Motor neuron (in vitro differentiated cells): ENCODE measurements at places on chromosomes 3 and 15.

- ATAC-seq: no peak
These were observed 39.3 kb downstream of the C2CD4B start for GRCh38 chr15:62125773-62126172.

GRCh38 chr3:140553591-140553990, 124.3 kb upstream of the TRIM42 start:
- ATAC-seq: no peak

DNA sequence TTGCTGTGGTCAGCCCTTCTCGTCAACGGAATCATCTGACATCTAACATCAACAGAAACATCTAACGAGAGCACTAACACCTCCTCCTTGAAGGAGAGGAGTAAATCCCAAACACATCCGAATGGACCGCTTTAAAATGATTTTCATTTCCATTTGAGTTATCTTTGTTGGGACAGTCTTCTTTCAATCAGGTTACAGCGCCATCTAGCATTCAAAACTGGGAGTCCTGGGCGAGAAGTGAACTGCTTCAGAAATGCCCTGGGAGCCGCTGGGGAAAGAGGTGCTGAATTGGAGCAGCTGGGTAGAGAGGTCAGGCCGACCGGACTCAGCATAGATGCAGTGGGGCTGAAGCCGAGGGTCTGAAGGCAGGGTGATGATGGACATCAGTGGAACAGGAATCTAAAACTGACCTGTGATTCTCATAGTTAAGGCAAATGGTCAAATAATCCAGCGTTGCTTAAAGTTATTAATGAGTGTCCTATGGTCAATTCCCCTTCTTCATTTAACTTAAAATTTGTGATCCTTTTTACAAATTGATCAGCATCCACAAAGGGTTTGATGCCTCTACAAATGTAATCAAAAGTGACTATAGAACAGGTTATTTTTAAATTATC, 170.0 kb upstream of the NDN start:
- ATAC-seq: peak; percentile 45

- no peak for ATAC-seq
These were observed 8.3 kb downstream of the SHC4 start for GRCh38 chr15:48955370-48955769.

- ATAC-seq: peak; percentile 43
These were observed 6.5 kb upstream of the TM4SF18 start for GRCh38 chr3:149339931-149340309.

DNA sequence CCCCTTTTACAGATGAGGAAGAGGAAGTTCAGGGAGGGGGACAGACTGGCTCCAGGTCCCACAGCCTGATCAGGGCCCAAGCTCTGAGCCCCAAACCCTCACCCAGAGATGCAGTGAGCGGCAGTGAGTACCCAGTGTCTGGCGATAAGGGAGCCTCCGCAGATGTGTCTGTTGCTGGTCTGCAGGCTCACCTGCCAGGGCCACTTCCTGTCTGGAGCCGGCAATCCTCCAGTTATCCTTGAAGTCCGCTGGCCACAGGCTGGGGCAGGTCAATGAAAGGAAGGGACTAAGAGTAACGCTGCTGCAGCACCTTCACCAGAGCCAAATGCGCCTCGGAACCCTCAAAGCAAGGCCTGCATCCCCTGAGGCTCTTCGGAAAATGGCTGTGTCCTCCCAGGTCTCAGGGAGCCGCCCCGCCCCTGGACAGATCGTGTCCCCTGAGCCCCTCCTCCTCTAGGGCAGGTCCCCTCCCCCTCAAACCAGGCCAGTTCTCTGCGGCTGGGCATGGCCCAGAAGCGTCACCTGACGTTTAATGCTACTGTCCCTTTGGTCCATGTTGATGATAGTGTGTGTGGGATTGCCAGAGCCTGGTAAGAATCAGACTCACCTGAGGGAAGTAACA, 51.5 kb downstream of the MYL3 start:
- ATAC-seq: peak; percentile 81

GRCh38 chr3:176347424-176348146, 849.7 kb downstream of the TBL1XR1 start:
- ATAC-seq: no peak

DNA sequence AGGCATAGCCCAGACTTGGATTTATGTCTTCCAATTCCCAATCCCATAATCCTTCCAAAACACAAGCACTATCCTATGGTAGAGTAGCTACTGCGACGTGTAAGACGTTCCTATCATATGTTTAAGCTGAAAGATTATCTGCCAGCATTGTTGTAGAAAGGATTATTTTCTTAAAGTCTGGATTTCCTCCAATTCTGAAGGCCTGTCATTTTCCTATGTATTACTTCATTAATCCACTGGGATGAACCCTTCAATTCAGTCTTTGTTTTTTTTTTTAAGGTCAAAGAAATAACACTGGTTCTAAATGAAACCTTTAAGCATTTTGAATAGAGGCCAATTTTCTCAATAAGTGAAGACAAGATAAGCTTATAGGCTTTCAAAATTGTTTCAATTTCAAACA, 289.0 kb downstream of the SLC9A9 start:
- ATAC-seq: no peak

DNA sequence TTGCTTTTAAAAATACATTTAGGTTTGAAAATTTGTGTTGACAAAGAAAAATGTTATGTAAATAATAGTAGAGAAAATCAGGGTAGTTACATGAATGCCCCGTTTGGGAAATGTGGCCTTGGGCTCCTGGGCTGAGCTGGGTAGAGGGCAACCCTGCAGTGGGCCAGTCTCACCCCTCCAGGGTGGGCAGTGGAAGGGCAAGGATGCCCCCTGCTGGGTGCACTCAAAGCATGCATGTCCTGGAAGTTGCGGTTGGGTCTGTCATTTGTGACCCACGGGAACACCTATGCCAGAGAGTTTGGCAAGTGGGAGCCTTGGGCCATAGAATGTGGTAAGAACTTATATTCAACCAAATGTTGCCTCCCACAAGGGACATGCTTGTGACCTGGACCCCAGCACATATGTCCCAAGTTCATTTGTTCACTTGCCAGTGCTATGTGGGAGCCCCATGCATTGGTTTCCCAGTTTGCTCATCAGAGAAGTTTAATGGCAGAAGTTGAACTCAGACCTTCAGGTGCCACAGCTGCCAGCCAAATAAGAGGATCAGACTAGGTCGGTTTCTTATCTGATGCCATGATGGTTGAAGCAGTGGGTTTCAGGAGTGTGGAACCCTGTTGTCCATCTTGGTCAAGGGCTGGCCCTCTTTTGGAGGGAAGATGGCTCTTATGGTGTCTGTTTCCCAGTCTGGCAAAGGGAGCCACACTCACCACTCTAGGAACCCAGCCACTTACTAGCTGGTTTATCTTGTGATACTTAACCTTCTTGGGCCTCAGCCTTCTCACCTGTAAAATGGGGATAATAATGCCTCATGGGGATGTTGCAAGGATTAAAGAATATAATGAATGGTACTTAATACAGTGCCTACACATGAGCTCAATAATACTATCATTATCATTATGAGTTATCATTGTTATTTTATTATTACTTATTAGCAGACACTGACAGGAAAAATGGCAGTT, 2.5 kb upstream of the PLCB2 start:
- ATAC-seq: peak; percentile 47

DNA sequence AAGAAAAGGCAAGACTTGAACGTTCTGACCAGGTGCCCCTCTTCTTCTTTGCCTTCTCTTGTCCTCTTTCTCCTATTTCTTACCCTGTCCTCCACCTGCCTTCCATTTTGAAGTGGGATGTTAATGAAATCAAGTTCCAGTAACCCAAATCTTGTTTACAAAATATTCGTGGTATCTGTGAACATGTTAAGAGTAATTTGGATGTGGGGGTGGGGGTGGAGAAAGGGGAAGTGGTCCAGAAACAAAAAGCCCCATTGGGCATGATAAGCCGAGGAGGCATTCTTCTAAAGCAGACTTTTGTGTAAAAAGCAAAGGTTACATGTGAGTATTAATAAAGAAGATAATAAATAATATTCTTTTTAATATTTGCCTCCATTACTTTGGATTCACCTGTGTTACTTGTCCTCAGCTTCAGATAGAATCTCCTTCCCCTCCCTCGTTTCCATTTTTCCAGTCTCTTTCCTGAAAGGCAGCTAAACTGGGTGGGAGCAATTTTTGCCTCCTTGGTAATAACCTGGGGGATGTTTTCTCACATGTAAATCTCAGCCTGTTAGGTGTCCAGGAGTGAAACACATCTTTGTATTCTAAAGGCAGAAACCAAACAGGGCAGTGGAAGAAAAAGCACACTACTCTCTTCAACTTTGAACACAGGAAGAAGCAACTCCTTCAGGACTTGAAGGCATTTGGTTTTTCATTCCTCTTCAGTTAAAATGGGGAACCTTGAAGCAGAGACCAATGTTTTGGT, 3.2 kb downstream of the CHST2 start:
- ATAC-seq: no peak

- no peak for ATAC-seq
These were observed 373.1 kb downstream of the FOXP1 start for GRCh38 chr3:71210257-71211007.
